ENCODE measurements at places on chromosomes 1 and 21.

GRCh38 chr1:39988618-39989343, 33.8 kb downstream of the MFSD2A start:
- DNase-seq, result no peak

DNA sequence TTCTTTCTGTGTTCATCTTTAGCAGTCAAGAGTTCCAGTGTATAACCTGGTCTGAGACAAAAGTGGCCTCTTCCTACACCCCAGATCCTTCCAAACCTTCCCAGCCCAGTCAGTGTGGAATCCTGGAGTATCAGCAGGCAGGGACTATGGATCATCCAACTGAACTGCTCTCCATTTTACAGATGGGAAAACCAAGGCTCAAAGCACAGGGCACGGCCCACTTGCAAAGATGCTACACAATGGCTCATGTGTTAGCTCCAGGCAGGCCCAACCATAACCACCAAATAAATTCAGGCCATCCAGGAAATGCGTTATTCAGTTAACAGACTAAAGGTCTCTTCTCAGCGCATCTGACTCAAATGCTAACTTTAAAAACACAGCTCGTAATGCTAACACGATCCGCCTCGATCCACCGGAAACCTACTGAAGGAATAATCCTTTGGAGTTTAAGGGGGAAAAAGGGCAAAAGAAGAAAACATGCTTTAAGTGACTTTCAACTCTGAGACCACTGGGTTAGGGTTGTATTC, 7.1 kb downstream of the GLIS1 start:
- DNase-seq, result no peak

DNA sequence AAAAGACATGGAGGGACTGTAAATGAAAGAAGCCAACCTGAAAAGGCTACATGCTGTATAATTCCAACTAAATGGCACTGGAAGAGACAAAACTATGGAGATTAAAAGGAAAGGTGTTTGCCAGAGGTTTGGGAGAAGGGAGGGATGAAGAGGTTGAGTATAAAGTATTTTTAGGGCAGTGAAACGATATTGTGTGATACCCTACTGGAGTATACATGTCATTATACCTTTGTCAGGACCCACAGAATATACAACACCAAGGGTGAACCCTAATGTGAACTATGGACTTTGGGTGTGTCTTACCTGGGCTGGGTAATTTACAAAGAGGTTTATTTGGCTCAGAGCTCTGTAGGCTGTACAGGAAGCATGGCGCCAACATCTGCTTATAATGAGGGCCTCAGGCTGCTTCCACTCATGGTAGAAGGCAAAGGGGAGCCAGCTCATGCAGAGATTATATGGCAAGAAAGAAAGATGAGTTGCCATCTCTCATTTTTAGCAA, 73.4 kb downstream of the CD2 start:
- DNase-seq, result no peak

DNA sequence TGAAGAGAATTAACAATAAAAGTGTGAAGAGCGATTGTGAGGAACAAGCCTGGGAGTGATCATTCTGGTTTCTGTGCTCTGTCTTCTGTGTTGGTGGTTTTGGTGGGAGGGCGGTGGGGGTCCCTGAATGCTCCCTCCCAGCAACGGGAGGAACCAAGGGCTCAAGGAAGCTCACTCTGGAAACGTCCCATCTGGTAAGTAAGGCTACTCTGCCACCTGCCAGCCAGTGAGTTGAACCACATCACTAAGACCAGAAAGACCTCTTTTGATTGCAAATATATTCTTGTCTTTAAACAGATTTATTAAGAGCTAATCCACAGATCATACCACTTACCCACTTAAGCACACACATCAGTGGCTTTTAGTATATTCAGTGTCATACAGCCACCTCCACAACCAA, 125.0 kb downstream of the PRDM2 start:
- no peak for DNase-seq

GRCh38 chr1:239436286-239436685, 49.9 kb downstream of the CHRM3 start:
- no peak for DNase-seq
